ENCODE measurements at places on chromosomes 3 and 15. TPM values are rescaled to one million over a fixed set of nuclear protein-coding genes. Genes with fewer than 3 reads are reported as not detected.

DNA sequence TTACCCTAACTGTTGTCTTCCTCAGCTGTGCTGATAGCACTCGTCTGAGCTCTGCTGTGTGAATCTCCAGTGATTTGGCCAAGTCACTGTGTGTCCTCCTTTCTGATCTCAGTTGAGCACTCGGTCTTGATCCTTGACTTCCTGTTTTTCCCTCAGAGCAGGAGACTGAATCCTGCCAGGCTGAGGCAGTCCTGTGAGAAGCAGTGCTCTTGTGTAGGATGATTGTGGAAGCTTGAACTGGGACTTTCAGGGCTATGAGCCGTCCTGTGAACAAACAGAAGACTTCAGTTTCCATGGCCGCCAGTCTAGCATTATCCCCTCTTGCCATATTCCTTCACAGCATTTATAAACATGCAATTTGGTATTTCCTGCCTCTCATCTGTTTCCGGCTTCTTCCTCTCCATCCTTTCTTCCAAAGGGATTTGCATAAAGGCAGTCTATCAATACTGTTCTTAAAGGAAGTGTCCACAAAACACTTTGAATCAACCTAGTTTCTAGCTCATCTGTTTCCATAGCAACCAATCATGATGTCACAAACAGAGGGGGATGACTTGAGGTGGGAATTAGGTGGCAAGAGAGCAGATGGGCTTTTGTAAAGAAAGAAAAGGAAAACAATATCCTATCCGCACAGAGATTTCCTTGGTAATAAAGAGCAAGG is 237.2 kb downstream of the AGBL1 start:
- DNase-seq, result no peak

GRCh38 chr3:96779810-96780209 is 34.6 kb upstream of the EPHA6 start:
- no peak for DNase-seq

DNA sequence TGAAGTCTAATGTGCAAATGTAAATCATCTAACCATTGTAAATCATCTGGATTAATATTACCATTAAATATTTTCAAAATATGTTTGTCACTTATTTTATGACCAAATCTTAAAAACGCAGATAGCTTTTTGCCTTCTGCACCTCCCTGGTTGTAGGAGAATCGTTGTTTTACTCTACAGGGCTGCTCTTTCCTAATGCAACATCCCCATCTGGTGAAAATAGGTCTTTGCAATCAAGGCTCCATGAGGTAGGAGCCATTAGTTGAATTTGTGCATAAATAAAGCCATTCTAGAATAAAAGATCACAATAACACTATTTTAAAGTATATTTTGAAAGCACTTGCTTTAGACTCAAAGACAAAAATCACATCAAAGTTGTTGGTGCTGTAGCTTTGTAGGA is 535.6 kb upstream of the AGTR1 start:
- DNase-seq, result no peak

DNA sequence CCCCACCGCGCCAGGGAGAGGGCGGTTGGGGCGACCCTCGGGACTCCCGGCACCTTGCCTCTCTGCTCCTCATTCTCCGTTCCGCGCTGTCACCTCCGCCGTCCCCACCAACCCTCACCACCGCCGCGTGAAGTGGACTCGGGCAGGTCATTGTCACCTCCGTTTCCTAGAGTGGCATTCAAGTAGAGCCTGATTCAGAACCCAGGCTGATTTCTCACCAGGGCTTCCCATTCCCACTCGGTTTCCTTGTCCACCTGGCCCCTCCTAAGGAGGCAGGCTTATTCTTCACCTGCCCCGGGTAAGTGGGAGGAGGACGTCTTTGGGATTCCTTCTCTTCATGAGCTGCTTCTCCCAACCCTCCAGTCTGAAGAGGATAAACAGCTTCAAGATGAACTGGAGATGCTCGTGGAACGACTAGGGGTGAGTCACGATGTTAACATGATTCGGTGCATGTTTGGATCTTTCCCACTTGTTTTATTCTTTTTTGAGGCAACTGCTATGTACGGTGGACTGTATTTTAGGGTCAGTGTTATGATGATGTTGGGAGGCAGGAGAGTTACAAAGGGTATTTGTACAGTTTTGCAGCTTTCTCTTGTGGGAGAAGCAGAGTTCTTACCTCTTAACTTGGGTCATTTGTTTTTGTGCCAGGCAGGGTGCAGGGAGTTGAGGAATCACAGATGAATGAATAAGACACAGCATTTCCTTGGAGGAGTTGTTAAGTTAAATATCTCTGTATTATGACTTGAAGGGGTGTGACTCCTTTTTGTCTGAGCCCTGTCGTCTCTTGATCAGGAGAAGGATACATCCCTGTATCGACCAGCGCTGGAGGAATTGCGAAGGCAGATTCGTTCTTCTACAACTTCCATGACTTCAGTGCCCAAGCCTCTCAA is 692 bp downstream of the PSMD2 start:
- no peak for DNase-seq

The RRP9 gene
- 32.3 TPM for total RNA-seq
